ENCODE measurements at places on chromosomes 5 and 9.

GRCh38 chr5:135223891-135224625 lies 175.0 kb downstream of the MACROH2A1 start:
- no peak for DNase-seq

DNA sequence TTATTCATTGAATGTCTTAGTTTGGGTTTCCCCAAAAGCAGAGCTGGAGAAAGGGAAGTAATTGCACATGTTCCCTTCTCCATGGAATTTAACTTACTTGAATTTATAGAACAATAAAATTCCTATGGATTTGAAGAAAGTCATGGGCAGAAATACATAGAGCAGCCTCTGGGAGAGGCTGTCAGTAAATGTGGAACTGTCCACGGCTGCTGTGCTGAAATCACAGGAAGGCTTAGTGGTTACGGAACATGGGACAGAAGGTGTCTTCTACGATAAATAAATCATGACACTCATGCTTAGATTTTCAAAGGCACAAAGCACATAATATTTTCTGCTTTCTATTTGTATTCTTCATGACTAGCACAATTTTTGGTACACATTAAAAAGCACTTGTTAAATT lies 440.6 kb upstream of the IZUMO3 start:
- no peak for DNase-seq

DNA sequence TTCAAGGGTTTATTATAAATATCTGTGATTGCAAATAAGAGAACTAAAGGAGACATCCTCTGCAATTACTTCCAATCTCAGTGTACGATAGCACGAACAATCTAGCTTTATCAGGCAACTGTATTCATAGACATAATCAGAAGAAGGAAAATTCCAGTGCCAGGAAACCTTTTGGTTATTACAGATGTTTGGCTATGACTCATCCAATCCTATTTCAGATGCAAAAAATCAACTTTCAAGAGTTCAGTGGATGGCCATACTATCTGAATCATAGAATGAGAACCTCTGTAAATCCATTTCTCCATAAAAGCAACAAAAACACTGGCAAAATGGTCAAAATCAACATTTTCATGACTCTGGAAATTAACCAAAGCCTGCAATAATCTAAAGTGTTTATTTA lies 37.9 kb downstream of the GAS1 start:
- no peak for DNase-seq

- DNase-seq, result no peak
These were observed 235.5 kb upstream of the WWC1 start for GRCh38 chr5:168055961-168056360.

DNA sequence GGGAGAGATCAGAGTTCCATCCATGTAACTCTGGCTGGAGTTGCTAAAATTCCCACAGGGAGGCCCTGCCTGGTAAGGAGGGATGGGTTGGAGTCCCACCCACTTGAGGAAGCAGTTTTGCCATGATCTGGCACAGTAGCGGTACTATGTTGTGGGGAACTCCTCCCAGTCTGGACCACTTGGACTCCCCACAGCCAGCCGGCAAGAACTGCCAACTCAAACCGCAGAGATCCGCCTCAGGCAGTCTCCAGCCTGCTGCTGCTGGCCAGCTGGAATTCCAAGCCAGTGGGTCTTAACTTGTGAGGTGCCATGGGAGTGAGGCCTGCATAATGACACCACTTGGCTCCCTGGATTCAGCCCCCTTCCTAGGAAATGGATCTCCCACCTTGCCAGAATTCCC lies 151.9 kb downstream of the NDUFS4 start:
- DNase-seq, result no peak

DNA sequence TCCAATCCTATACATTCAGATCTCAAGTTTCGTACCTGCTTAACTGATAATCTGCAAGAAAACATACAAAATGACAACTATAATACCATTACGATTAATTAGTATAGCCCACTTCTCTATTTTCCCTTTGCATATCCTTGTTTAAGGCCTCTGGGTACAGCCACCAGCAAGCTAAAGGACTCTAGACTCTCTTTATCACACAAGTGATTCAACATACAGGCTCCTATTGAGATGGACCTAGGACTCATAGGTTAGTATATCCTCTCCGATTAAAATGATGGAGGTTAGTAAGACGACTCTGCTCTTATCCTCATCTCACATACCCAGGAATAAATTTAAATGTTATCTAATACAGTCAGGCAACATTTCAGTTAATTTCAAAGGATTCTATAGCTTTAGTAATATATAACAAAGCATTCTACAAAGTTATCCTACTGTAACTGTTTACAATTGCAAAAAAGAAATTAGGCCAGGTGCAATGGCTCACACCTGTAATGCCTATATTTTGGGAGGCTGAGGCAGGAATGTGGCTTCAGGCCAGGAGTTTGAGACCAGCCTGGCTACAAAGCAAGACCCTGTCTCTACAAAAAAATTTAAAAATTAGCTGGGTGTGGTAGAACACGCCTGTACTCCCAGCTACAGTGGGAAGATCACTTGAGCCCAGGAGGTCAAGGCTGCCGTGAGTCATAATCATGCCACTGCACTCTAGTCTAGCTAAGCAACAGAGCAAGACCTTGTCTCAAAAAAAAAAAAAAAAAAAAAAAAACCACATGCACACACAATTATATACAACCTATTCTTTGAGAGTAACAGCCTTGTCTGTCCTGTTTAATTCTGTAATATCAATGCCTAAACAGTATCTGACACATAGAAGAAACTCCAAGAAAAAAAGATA lies 15.4 kb downstream of the HAUS6 start:
- no peak for DNase-seq
